ENCODE measurements at places on chromosomes 6 and 20.

DNA sequence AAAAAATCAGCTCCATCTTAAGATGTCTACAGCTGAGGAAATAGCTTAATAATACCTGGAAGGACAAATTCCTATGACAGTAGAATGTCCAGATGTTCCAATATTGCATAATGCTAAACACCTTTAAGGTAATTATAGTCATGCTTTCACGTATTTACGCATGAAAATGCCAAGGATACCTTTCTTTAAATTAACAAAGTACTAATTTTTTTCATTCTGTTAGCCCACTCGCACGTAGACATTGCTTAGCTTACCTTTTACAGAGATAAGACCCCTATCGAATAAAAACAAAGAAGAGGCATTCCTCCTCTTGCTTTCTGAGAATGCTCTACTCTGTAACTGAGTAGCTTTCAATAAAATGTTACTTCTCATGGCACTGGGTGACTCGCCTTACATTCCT is 4.4 kb upstream of the GSTA4 start:
- no peak for DNase-seq

DNA sequence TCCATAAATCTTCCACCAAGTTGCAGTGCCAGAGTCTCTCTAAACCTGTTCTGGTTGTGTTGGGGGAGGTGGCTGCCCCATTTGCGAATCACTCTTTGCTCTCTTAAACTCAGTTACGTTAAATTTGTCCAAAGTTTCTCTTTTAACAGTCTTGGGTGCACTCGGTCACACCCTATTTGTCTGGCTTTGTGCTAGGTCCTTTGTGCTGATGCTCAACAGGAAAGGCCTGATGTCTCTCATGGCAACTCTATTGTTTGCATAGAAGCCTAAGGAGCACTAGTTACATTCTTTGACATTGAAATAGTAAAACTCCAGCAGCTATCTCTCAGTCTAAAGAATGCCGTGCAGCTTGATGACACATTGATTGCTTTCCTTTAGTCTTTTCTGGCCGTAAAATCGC is 105.1 kb downstream of the TRMT11 start:
- no peak for DNase-seq

DNA sequence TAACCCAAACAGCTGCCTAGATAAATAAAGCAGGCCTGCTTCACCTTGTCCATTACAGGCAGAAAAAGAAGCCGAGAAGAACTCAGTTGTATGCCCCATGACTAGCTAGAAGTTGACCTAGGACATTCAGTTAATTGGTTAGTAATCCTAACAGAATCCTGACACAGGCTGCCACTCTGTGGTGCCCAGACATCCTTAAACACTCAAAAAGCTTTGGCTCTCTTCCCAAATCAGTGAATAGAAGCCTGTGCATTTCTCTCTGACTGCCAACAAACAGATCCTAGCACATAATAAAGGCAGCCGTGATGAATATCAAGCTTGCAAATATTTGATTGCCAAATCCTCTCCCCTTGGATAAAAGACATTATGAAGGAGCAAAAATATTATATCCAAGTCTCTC is 519.1 kb upstream of the EYS start:
- no peak for DNase-seq

DNA sequence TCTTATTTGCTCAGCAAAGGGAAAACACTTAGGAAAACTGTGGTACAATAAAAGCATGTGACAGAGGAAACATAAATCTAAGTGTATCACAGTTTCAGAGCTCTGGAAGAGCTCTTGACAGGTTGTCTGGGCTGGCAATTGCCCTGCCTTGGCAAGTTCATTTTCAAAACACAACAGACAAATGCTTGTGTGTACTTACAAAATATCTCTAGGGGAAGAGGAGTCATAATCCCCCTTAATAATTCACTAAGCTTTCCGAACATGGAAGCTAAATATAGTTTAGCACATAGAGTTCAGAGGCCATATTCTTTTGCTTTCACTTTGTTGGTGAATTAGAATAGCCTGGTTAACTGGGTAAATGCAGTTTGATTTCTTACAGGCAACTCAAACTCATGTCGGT is 211.6 kb upstream of the THEMIS start:
- no peak for DNase-seq

GRCh38 chr6:47672816-47673215 is 25.6 kb upstream of the ADGRF4 start:
- DNase-seq = no peak

GRCh38 chr6:140809694-140810101 is 1323.0 kb upstream of the GJE1 start:
- DNase-seq = no peak

- peak; percentile 16 for DNase-seq
These were observed 38.7 kb downstream of the CDKAL1 start for GRCh38 chr6:20572940-20573339.

GRCh38 chr20:47133809-47134456 is 222.6 kb downstream of the ZMYND8 start:
- peak; percentile 65 for DNase-seq

- no peak for DNase-seq
These were observed 76.0 kb upstream of the CD93 start for GRCh38 chr20:23161968-23162696.

- no peak for DNase-seq
These were observed 111.3 kb downstream of the ADGRG6 start for GRCh38 chr6:142413111-142413510.

DNA sequence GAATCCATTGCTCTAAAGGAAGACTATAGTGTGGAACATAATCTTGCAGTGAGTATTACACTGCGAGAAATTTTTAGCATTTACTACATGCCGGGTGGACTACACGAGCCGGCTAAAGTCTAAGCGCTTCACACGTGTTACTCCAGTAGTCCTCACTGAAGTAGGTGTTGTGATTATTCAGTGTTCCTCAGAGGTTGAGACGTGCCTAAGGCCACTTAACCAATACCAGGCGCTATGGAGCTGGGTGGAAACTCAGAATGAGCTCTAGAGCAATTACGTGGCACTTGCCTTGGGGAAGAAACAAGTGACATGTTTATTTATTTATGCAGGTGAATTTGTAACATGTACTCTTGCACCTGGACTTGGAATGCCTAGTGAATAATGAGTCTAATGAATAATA is 46.4 kb downstream of the SASH1 start:
- no peak for DNase-seq
